ENCODE measurements at places on chromosomes 11 and 22.

GRCh38 chr11:64604458-64605243 is 13.6 kb downstream of the SLC22A12 start:
- DNase-seq = peak; percentile 11

DNA sequence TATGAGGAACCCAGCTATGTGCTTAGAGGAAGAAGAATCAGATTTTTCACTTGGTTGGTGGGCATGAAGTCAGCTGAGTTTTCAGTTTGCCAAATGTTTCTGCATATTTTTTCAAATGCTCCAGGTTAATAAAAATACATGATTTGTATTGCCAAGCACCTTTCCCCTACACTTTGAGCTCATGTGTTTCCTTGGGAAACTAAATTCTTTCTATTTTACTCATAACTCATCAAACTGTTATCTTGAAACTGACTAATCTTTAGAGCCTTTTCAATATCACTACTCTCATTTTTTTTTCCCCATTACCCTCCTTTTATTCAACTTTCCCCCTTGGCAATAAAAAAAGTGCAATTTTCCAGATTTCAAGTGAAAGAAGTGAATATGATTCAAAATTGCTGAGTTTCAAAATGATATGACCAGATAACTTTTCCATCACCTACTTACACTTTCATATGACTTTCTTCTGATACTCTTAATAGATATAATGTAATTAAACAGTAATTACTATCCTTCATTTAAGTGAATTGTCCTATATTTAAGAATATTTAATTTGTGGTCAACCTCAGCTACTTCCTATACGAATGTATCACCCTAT is 91.9 kb upstream of the SOX6 start:
- DNase-seq = no peak

DNA sequence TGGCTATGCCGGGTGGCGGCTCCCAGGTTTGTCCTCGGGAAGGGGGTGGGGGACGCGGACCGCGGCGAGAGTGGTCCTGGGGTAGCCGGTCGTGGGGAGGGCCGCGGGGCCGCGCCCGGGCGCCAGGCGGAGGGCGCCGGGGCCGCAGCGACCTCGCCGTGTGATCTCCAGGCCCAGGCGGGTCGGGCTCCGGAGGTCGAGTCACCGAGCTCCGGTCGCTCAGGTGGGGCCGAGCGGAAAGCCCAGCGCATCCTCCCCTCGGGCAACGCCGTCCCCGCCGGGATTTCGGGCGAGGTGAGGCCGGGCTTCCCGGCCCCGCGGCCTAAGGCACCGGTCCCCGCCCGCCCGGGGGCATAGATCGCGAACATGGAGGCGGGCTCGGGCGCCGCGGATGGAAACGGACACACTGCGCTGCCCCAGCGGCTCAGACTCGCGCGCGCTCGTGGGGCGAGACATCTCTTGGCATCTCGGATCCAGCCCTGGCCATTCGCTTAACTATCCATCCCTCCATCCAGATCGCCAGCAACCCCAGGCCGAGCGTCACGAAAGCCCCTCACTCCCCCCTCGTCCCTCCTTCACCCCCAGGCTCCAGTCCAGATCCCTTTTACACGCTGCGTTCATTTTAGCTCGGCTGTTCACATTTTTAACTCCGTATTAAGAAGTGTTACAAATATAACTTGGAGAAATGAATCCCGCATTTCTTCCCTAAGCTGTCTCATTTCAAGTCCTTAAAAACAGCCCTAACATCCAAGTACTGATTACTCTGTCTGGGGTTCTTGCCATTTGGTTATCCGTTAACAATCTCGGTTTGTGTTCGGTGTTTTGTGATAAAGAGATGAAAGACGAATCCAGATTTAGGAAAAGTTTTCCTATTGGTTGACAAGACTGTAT is 460 bp downstream of the ZC3H12C start:
- DNase-seq = peak; percentile 25

GRCh38 chr11:90845799-90846198 is 623.0 kb upstream of the CHORDC1 start:
- no peak for DNase-seq

GRCh38 chr22:17980638-17981051 is 43.7 kb downstream of the MICAL3 start:
- peak; percentile 90 for DNase-seq

GRCh38 chr11:127618721-127619120 is 618.2 kb upstream of the KIRREL3 start:
- DNase-seq = no peak

DNA sequence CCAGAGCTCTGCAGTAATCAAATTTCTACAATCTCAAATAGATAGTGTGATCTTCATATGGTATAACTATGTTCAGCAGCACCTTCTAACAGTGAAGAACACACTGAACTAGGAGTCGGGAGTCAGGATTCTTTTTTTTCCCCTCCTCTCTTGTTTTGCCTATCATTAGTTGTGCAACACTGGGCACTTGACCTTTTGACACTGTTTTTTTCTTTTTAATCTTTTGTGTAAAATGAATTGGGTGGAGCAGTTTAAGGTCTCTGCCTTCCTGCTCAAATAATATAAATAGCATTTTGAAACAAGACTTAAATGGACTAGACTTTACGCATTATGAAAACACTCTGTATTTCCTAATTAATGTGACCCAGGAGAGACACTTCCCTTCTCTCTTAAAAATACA is 39.7 kb downstream of the CTSC start:
- no peak for DNase-seq

DNA sequence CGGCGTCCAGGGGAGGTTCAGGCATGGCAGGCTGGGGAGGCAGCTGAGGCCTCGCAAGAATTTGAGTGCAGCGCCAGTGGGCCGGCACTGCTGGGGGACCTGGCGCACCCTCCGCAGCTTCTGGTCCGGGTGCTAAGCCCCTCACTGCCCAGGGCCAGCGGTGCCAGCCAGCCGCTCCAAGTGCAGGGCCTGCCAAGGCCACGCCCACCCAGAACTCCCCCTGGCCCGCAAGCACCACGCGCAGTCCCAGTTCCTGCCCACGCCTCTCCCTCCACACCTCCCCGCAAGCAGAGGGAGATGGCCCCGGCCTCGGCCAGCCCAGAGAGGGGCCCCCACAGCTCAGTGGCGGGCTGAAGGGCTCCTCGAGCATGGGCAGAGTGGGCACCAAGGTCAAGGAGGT is 2017.3 kb downstream of the LRRC4C start:
- no peak for DNase-seq

- no peak for DNase-seq
Observed at GRCh38 chr11:19989191-19989590, 171.1 kb downstream of the DBX1 start.

- peak; percentile 77 for DNase-seq
Observed at GRCh38 chr11:45332276-45332934, 46.3 kb upstream of the SYT13 start.

- no peak for DNase-seq
Observed at GRCh38 chr11:37353192-37353591, 755.2 kb upstream of the RAG2 start.
